ENCODE measurements at places on chromosomes 2 and 18.

DNA sequence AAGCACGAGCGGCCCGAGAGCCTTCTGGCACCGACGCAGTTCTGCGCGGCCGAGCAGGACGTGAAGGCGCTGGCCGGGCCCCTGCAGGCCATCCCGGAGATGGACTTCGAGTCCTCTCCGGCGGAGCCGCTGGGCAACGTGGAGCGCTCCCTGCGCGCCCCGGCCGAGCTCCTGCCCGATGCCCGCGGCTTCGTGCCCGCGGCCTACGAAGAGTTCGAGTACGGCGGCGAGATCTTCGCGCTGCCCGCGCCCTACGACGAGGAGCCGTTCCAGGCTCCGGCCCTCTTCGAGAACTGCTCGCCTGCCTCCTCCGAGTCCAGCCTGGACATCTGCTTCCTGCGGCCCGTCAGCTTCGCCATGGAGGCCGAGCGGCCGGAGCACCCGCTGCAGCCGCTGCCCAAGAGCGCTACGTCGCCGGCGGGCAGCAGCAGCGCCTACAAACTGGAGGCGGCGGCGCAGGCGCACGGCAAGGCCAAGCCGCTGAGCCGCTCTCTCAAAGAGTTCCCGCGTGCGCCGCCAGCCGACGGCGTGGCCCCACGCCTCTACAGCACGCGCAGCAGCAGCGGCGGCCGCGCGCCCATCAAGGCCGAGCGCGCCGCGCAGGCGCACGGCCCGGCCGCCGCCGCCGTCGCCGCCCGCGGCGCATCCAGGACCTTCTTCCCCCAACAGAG lies 70.4 kb downstream of the ARHGEF33 start:
- DNase-seq: peak; percentile 31

DNA sequence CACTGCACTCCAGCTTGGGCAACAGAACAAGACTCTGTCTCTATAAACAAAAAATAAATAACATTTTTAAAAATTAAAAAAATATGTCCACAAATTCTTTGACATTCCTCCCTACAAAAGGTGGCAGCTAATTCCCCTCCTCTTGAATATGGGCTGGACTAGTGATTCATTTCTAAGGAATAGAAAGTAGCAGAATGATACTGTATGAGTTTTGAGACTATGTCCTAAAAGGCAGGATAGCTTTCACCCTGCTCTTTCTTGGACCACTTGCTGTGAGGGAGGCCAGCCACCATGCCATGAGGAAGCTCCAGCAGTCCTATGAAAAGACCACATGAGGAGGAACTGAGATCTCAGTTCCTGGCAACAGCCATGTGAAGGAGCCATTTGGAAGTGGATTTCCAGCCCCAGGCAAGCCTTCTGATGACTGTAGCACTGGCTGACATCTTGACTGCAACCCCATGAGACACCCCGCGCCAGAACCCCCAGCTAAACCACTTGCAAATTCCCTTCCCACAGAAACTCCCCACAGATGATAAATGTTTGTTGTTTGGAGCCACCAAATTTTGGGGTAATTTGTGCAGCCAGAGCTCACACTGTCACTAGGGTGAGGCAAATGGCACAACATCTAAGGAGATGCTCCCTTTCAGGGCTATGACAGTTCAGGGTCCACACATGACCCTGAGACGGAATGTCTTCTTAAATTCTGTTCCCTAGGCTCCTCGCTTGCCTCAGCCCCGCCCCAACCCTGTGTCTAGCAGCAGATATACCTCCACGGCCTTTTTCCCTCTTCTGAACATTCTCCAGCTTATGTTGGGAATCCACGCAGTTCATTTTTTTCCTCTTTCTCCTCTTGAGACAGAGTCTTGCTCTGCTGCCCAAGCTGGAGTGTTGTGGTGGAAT lies 17.1 kb upstream of the ATOH8 start:
- no peak for DNase-seq

DNA sequence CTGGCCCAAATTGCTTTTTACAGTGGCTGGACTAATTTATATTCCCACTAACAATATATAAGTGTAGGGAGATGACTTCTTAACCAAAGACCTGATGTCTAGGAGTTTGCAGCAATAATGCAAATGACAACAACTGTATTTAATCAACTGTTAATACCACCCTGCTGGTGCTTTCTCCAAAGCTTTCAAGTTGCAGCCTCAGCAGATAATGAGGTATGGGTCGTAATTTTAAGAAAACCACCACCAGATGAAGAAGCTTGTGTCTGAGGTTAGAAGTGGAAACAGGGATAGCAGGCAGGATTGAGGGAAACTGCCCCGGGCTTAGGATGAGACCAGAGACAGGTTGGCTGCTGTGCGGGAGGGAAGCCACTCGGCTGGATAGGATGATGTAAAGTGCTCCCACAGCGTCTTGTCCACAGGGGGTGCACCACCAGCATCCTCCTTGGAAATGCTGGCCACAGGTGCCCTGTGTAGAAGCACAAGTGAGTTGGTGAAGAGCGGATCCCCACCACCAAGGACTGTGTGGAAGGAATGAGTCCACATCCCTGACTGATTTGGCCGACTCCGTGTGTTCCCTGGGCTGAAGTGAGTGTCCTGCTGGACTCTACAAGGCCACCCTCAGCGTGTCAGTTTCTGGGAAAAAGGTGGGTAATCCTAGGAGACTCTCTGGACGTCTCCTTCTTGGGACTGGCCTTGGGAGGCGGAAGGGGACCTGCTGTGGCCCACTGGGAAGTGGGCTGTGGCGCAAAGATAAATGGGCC lies 76.1 kb upstream of the SMAD2 start:
- no peak for DNase-seq

GRCh38 chr2:38301340-38301968 lies 75.6 kb downstream of the ATL2 start:
- DNase-seq: no peak

- no peak for DNase-seq
Measured at GRCh38 chr2:167450364-167450763, 562.1 kb downstream of the XIRP2 start.

DNA sequence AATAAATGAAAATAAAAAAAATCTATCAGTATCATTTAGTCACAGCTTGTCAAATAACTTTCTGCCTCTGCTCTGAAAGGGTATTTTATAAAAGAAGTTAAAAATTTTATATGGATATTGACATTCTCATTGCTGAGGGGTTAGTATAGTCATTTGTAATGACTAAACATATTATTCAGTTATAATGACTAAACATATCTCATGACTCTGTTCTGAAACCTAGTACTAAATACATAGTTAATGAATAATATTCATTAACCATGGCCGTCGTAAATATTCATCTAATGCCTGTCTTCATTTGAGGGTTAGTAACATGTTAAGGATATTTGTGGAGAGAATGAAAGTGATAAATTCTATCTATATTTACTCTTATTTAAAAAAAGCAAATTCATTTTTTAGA lies 69.1 kb upstream of the MAP4K3 start:
- no peak for DNase-seq

DNA sequence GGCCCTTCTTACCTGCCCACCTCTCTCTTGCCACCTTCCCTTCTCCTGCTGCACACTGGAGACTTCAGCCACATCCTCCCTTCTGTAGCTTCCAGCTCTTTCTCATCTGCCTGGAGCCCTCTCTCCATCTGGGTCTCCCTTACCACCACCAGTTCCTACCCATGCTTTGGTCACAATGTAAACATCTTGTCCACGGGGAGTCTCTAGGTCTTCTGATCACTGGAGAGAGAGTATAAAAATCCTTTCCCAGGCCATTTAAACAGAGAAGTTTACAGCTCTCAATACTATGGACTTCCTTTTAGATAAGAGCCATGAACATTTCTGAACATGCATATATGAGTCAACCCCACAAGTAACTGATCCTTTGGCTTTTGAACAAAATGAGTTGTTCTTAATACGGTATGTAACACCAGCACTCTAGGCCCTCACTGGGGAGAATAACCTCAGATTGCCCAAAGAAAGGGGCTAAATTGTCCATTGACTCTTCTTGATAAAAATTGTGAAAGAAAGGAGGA lies 5.8 kb downstream of the ARHGAP25 start:
- no peak for DNase-seq

GRCh38 chr18:51425475-51425874 lies 228.0 kb upstream of the MEX3C start:
- no peak for DNase-seq

- no peak for DNase-seq
Measured at GRCh38 chr2:88027697-88028389, 11.5 kb upstream of the RNU2-63P start.

DNA sequence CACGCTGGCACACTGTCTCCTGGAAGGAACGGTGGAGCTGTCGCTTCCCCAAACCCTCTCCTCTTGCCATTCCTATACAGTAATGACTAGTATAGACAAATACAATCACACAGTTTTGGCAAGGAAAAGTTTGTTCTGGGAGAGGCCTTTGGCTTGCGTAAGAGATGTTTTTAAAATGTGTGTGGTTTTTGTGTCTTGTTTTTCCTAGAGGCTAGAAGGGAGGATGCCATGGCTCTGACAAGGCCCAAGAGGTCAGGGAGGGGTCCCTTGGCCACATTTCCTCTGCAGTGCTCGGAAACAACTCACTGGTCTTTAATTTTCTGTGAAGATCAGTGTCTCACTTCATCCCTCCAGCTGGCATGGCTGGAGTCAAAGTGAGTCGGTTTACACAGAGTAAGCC lies 195.9 kb downstream of the SH3RF3 start:
- no peak for DNase-seq

GRCh38 chr2:116452651-116453050 lies 1361.8 kb upstream of the DDX18 start:
- no peak for DNase-seq

GRCh38 chr2:238401551-238401950 lies 25.2 kb upstream of the ASB1 start:
- no peak for DNase-seq

GRCh38 chr2:74548900-74549826 lies 4.6 kb downstream of the LOXL3 start:
- no peak for DNase-seq

DNA sequence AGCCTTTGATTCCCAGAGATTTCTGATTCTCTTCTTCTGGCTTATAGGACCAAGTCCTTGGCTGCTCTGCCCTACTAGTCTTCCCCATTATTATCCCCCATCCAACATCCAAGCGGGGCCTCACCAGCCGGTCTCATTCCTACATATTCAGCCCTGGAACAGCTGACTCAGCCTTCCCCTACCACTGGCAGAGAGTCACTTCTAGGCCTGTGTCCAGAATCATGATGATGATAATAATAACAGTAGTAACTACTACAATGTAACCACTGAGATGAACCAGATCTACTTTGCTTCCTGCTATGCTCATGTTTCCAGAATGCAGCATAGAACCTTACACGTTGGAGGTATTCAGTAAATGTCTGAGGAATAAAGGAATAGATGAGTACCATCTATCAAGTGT lies 295.2 kb downstream of the SRBD1 start:
- DNase-seq: no peak

GRCh38 chr2:56540916-56541315 lies 357.1 kb downstream of the CCDC85A start:
- DNase-seq: no peak

DNA sequence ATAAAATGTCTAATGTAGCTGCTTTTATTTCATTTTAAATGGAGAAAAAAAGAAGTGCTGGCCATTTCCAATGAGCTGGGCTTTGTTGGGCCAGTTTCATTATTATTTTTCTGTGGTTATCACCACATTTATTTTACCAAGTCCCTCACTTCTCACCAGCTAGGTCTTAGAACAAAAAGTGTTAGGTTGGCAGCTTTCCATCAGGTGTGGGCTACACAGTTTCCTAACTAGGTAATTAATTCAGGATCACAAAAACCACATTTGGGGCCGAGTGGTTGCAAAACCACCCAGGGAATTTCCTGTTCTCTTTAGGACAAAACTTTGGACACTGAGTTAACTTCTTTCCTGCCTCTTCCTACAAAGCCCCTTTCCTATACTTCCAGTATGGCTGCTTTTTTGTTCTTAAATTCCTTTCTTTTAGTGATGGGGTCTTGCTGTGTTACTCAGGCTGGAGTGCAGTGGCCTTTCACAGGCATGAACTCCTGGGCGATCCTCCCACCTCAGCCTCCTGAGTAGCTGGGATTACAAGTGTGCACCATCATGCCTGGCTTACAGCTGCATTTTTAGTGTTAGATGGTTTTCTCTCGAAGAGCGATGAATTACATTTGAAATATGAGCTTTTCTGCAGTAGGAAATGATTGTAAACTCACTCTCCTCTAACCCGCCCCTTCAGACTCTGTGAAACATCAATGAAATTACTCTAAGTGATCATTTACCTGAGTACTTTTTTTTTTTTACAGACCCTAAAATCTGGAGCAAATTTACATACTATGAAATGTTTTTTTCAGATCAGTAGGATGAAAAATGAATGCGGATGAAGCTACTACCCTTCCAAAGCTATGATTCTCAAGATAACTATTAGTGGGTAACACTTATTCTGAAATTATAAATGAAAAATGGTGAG lies 2.6 kb upstream of the ZFP36L2 start:
- DNase-seq: no peak

DNA sequence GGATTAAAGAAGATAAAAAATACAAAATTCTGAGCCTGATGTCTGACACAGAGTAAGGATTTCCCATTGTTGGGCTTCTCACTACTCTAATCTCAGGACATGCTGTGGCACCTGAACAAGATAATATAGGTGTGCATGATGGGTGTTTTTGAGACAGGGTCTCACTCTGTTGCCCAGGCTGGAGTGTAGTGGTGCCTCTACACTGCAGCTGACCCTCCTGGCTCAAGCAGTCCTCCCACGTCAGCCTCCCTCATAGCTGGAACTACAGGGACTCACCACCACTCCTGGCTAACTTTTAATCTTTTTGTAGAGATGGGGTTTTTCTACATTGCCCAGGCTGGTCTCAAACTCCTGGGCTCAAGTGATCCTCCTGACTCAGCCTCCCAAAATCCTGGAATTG lies 32.9 kb downstream of the SOX11 start:
- no peak for DNase-seq

DNA sequence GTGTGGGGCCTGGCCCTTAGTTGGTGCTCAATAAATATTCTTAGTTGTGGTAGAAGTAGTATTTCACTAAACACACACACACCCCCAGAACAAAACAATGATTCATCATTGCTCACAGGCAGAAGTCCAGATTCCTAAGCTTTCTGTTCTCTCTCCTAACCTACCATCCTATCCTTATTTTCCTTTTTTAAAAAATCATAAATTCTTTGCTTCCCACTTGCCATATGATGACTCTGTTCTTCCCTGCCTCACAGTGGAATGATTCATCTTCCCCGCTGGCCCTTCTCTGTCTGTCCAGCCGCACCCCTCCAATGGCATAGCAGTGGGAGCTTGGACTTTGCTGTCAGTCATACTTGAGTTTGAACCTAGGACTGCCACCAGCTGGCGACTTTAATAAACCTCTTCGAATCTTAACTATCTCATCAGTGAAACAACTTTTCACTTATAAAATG lies 5.2 kb downstream of the EML6 start:
- DNase-seq: no peak

GRCh38 chr2:235008584-235009044 lies 56.8 kb downstream of the SH3BP4 start:
- DNase-seq: no peak

All from stimulated activated CD8-positive, alpha-beta memory T cell treated with anti-CD3 and anti-CD28 coated beads, Interleukin-15, amount 100 ng/mL, for 24 hours (primary cell).